ENCODE measurements at places on chromosomes 2 and 18. TPM values are rescaled to one million over a fixed set of nuclear protein-coding genes. Genes with fewer than 3 reads are reported as not detected.

DNA sequence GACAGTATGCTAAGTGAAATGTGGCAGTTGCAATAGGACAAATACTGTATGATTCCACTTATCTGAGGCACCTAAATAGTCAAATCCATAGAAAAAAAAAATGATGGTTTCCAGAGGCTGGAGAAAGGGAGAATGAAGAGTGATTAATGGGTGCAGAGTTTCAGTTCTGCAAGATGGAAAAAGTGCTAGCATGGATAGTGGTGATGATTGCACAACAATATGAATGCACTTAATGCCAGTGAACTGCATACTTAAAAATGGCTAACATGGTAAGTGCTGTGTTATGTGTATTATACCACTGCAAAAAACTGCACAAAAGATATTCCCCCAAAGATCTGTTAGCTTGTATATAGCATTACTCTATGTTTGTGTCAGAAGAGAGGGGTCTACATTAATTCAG lies 185.4 kb downstream of the INHBB start:
- H3K4me1 ChIP-seq: no peaks in the 10 kb centered on the region
- H3K27me3 ChIP-seq: no peaks in the 10 kb centered on the region
- H3K36me3 ChIP-seq: no peaks in the 10 kb centered on the region
- no peak overlapping the region for H3K27ac ChIP-seq
- DNase-seq: no peak

The SERPINB8 gene
- 13.8 TPM for total RNA-seq

The ZNF396 gene
- 5.5 TPM for total RNA-seq

GRCh38 chr2:6470518-6470917 lies 395.2 kb downstream of the CMPK2 start:
- no peak overlapping the region for H3K27ac ChIP-seq
- no peak overlapping the region for H3K4me3 ChIP-seq
- H3K4me1 ChIP-seq: no peaks in the 10 kb centered on the region
- H3K27me3 ChIP-seq: no peaks in the 10 kb centered on the region

GRCh38 chr18:67144329-67144728 lies 372.2 kb downstream of the DSEL start:
- H3K36me3 ChIP-seq: no peaks in the 10 kb centered on the region
- DNase-seq: no peak
- no peak overlapping the region for H3K27ac ChIP-seq
- H3K4me1 ChIP-seq: no peaks in the 10 kb centered on the region
- no peaks in the 10 kb centered on the region for H3K27me3 ChIP-seq

DNA sequence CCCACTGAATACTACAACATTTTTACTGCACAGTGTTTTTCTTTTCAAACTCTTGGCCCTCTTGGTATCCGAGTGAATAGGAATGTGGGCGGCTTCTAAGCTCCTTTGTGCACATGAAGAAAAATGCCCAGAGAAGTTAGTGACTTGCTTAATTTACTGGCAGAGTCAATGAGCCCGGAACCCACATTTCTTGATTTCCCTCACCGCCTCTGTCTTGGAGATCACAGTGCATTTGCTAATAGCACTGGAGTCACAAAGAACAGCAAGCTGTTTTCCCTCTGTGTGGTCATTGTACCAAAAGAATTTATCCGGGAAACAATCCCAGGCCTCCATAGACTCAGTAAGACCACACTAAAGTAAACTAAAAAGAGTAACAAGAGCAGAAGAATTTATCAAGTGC lies 18.9 kb downstream of the STON1 start:
- DNase-seq: no peak
- no peak overlapping the region for H3K4me3 ChIP-seq
- H3K27me3 ChIP-seq: no peaks in the 10 kb centered on the region
- no peak overlapping the region for H3K27ac ChIP-seq
- H3K4me1 ChIP-seq: no peaks in the 10 kb centered on the region
- no peaks in the 10 kb centered on the region for H3K36me3 ChIP-seq
